CD4-positive, alpha-beta T cell treated with Interleukin-6 at 100 ng/mL for 8 hours (primary cell): ENCODE measurements at places on chromosomes 1 and 21.

DNA sequence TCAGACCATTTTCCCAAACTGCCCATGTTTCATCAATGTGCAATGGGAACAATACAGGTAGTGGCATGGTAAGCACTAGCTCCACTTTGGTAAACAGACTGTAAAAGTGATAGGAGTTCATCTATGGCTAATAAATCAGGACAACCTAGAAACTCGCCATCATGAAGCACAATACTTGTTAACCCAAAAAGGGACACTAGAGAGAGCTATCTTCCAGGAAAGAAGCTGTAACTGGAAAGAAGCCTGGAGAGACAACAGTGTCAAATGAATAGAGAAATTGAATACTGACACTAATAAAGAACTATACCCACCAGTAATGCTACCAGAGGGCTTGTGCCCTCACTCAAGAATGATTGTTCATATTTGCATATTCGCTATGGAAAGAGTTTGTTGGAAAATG is 164.7 kb upstream of the RGS18 start:
- DNase-seq, result no peak

- DNase-seq, result no peak
Measured at GRCh38 chr1:3386205-3387002, 68.1 kb upstream of the ARHGEF16 start.

GRCh38 chr1:111503585-111504060 is at the start of the genes ADORA3 and TMIGD3:
Gene ADORA3 (minus strand): TSS chr1:111503633. CDS start chr1:111503354, 279 bp downstream.
Gene TMIGD3 (minus strand): TSS chr1:111503633. CDS start chr1:111503354, 279 bp downstream.
- DNase-seq, result peak; percentile 37

DNA sequence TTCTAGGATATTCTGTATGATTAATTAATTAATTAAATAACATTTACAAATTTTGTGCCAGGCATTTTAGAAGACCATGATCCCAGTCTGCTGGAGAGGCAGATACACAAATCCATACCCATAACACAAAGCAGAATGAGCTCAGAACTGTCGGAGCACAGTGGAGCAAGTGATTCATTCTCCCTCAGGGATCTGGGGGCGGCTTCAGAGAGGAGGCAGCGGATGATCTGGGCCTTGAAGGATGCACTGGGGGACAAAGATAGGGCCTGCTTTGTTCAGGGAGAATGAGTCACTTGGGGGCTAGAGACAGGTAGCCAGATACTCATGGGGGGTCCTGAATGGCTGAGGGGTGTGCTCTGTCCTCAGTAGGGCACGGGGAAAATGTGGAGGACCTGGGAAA is 50.9 kb upstream of the TRABD2B start:
- DNase-seq, result no peak

- no peak for DNase-seq
Measured at GRCh38 chr1:78168306-78168705, 122.5 kb downstream of the GIPC2 start.

GRCh38 chr1:19582318-19582717 is 61.8 kb upstream of the NBL1 start:
- DNase-seq, result peak; percentile 77

DNA sequence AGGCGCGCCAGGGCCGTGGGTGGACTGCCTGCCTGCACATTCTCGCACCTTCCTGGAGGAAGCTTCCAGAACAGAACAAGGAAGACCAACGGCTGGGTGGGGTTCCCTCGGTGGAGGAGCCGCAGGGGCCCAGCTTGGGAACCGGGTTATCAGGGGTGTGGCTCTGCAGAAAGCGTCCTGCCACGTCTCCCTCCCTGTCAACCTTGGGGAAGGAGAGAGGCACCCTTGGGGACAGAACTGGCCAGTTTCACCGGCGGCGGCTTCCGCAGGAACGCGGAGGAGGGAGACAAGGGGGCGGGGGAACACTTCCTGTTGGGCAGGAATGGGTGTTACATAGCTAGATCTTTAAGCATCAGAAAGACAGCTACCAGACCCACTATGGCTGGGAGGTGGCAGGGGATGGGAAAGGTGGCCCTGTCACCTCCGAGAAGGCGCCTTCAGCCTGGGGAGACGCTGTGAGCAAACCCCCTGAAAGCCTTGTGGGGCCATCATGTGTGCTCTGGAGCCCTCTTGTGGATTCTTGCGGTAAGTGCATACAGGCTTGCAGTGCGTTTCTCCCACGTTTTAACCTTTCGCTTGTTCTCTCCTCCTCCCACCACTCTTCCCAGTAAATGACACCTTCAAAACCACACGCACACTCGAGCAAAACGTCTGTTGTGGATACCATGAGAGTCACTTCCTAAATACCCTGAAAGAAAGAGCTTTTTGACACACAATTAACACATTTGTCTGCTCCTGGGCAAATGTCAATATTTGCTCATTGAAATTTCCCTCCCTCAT is 3.8 kb upstream of the PLEKHA6 start:
- peak; percentile 78 for DNase-seq

- DNase-seq, result no peak
Measured at GRCh38 chr1:56061824-56062223, 517.5 kb downstream of the PLPP3 start.

- no peak for DNase-seq
Measured at GRCh38 chr1:13663969-13664368, 36.0 kb upstream of the PRDM2 start.

GRCh38 chr1:8816264-8816663 is 1.2 kb downstream of the RERE start:
- no peak for DNase-seq

DNA sequence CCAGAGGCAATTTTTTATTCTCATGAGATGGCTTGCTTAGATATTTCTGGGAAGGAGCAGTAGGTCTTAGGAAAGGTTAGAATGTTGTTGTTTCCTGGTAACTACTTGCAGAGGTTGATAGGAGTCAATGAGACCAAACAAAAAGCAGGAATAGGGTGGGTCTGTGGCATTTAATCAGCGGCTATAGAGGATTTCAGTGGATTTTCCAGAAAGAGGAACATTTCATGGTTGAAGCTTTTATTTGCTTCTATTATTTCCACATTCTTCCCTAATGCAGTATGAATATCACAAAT is 111.3 kb upstream of the PALMD start:
- no peak for DNase-seq

DNA sequence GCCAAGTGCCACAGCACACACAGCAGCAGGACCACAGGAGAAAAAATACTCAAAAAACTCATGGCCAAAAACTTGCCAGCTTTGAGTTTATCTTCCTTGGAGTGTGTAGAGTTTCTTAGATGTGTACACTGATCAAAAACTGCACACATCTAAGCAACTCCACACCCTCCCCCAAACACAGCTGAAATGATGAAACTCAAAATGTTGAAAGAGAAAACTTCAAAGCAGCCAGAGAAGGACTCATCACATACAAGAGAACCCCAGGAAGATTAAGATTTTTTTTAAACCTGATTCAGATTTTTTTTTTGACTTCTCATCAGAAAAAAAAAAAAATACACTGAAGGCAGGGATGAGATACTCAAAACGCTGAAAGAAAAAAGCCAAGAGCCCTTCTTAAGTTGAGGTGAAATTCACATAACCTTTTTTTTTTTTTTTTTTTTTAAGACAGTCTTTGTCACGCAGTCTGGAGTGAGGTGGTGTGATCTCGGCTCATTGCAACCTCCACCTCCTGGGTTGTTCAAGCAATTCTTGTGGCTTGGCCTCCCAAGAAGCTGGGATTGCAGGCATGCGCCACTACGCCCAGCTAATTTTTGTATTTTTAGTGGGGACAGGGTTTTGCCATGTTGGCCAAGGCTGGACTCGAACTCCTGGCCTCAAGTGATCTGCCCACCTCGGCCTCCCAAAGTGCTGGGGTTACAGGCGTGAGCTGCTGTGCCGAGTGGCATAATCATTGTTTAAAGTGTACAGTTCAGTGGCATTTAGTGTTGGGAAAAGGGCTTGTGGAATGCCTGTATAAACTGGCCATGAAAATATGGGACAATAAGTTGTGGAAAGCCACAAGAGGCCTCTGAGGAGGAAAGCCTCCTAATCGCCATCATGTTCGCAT is 20.9 kb upstream of the PDXK start:
- no peak for DNase-seq

DNA sequence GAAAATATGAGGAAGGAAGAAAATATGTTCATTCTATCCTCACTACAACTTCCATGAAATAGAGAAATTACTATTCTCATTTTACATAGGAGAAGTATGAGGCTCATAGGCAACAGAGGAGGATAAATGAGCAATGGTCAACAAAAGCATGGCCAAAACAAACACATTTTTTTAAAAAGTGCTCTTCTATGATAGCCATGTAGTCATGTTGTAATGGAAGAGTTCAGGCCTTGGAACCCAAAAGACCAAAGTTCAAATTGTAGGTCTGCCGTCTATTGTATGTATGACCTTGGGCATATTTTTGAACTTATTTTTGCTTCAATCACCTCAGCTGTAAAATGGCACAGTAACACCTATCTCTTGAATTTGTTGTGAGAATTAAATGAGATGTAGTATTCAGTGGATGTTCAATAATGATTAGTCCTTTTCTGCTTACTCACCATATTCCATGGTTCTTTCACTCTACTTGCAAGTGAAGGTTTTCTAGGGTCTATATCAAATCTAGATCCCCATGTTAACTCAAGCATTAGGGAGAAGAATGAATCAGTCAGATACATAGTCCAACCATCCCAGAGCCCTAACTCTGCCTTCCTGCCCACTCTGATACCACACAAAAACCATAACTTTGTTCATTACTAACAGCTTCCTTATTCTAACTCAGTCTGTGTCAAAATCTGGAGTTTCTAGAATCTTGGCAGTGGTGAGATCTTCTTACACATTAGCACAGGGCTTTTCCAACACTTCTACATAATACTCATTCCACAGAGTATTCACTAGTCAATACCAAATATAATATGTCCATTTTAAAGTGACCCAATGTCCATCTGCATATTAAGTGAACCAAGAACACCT is 353.2 kb downstream of the PLPP3 start:
- no peak for DNase-seq

GRCh38 chr1:200279810-200280411 is 129.9 kb downstream of the ZNF281 start:
- no peak for DNase-seq

DNA sequence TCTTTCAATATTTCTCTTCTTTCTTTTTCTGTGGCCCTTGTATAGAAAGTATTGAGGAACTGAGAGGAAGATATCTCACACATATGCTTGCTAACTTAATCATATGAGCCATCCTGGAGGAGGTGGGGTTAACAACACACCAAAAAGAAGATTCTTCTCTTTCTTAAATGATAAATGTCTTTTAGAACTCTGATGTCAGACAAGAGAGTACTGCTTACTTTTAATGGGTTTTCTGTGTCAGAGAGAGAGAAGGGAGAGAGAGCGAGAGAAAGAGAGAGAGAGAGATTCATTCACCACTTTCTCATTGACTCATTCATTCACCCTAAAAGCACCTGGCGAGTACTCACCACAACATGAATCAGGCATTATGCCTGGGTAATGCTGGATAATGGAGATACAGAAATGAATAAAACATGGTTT is 250.3 kb upstream of the SGIP1 start:
- DNase-seq, result peak; percentile 21

- DNase-seq, result peak; percentile 67
Measured at GRCh38 chr1:23098463-23099170, 70.0 kb downstream of the LUZP1 start.

DNA sequence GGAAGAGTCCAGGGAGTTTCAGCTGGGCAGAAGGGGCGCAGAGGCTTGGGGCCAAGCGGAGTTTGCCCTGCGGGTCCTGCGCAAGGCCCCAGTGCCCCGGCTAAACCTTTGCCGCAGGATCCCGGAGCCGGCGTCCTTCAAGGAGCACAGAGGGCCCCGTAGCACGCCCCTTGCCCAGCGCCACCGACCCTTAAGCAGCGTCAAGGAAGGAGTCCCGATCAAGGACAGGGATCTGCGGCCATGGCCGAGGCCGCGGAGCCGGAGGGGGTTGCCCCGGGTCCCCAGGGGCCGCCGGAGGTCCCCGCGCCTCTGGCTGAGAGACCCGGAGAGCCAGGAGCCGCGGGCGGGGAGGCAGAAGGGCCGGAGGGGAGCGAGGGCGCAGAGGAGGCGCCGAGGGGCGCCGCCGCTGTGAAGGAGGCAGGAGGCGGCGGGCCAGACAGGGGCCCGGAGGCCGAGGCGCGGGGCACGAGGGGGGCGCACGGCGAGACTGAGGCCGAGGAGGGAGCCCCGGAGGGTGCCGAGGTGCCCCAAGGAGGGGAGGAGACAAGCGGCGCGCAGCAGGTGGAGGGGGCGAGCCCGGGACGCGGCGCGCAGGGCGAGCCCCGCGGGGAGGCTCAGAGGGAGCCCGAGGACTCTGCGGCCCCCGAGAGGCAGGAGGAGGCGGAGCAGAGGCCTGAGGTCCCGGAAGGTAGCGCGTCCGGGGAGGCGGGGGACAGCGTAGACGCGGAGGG is 520 bp downstream of the CLIC6 start:
- no peak for DNase-seq

GRCh38 chr1:23083714-23084480 is 64.6 kb downstream of the KDM1A start:
- no peak for DNase-seq

- DNase-seq, result no peak
Measured at GRCh38 chr1:184022668-184023067, 14.9 kb downstream of the COLGALT2 start.

GRCh38 chr1:42118125-42118524 is 35.1 kb upstream of the GUCA2B start:
- no peak for DNase-seq

GRCh38 chr21:21019681-21020080 is 21.5 kb downstream of the NCAM2 start:
- DNase-seq, result no peak

DNA sequence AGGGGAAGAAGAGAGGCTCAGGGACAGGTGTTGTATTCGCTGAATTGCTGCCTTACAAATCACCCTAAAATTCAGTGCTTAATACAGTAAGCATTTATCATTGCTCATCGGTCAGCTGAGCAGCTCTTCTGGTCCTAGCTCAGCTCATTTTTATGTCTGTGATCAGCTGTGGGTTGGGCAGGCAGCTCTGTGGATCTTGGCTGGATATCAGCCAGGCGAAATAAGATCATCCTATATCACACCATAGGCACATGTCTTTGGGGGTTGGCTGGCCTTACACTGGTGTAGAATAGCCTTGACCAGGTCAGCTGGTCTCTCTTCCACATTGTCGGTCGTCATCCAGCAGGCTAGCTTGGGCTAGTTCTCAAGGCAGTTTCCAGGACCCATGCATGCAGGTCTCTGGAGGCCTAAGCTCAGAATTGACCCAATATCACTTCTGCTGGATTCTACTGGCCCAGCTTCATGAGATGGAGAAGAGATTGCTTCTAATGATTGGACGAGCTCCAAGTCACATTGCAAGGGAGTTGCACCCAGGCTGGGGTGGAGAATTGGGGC is 448.6 kb downstream of the KIF26B start:
- no peak for DNase-seq

DNA sequence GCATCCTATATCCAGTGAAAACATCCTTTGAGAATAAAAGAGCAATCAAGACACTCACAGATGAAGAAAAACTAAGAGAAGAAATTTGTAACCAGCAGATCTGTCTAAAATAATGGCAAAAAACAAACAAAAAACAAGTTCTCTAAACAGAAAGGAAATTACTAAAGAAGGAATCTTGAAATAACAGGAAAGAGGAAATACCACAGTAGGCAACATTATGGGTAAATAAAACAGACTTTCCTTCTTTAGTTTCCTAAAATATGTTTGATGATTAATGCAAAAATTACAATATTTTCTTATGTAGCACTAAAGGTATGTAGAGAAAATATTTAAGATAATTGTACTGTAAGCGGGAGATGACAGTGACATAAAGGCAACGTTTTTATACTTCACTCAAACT is 23.5 kb downstream of the SLC19A1 start:
- no peak for DNase-seq
